T-helper 2 cell treated with Interferon-gamma antibody and Interleukin-4, amounts not matched to agents 100 ng/mL and 5 ng/mL, for 36 hours (primary cell): ENCODE measurements at places on chromosomes 7 and 10. TPM values are rescaled to one million over a fixed set of nuclear protein-coding genes. Genes with fewer than 3 reads are reported as not detected.

Gene LFNG
- 85.6 and 86.6 TPM in 2 replicates for total RNA-seq

Gene PAPOLB
- not detected in 2 replicates for total RNA-seq

Gene ANKRD30A
- total RNA-seq, result not detected in 2 replicates

Gene SLC16A12
- 0.02 TPM in 1 of 2 replicates, not detected in the other for total RNA-seq
